ENCODE measurements at places on chromosomes 16 and 17.

DNA sequence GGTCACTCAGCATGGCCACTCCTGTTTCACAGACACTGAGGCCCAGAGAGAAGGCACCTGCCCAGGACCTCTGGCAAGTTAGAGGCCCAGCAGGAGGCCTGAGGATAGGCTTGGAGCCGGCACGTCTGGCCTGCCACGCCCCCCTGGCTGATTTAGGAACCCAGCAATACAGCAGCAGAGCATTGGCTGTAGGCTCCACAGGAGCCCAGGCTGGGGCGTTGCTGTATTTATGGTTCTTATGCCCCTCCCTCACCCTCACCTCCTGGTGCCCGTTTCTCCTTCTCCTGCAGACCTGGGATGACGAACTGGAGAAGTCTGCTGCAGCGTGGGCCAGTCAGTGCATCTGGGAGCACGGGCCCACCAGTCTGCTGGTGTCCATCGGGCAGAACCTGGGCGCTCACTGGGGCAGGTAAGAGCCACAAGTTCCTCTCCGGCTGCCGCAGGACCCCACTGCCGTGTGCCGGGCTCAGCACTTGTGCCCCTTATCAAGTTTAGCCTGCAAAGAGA lies 25.8 kb downstream of the CRISPLD2 start:
- DNase-seq, result no peak

DNA sequence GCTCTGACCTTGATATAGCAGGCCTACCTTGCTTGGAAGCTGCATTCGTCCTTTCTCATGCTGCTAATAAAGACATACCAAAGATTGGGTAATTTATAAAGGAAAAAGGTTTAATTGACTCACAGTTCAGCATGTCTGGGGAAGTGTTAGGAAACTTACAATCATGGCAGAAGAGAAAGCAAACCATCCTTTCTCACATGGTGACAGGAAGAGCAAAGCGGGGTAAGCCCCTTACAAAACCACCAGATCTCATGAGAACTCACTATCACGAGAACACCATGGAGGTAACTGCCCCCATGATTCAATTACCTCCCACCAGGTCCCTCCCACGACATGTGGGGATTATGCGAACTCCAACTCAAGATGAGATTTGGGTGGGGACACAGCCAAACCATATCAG lies 6.0 kb upstream of the MAPT start:
- DNase-seq, result no peak

- DNase-seq, result no peak
Observed at GRCh38 chr17:78719630-78720298, 62.3 kb downstream of the CYTH1 start.

DNA sequence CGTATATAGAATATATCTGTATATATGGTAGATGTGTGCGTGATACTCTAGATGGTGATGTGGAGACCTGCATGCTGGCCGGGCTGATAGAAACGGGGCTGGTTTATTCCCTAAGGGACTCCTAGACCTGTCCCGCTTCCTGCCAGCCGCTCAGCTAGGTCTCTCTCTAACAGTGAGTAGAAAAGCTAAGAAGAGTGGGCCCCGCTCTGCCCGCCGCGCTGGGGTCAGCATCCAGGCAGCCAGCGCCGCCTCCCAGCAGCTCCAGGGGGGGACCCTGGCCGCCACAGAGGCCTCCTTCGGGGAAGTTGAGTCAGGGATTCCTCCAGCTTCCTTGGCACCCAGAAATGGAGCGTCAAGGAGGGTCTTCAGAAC lies 9.4 kb downstream of the CYGB start:
- DNase-seq, result no peak

GRCh38 chr17:76982408-76983074 lies 114.3 kb downstream of the MGAT5B start:
- no peak for DNase-seq

DNA sequence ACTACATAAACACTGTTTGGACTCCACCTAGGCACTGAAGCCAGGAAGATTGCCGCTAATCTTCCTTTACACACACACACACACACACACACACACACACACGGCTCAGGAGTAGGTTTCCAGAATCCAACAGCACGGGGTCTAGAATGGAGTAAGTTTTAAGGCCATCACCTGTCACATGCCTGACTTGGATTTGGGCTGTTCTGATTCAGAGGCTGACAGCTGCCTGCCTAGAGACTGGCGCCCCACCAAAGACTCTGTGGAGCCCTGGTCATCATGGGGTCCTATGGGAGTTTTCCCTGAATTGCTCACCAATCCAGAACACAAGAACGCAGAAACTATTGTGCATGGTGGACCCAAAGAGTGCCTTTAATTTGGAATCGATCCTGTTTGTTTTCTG lies 10.9 kb downstream of the CDRT4 start:
- no peak for DNase-seq

DNA sequence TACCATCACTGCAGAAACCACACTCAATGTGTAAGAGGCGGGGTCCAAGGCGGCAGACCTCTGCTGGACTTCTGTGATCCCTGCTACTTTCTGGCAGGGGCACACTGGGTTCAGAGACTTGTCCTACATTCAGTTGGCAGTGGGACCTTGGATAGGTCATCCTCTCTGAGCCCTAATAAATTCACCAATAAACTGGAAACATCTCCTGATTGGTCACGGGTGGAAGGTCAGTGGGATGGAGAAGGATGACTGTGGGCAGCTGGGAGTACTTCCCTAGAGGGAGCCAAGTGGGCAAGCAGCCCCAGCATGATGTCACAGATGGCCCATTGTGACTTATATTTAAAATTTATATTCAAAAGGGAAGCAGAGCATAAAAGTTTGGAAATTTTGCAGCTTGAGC lies 49.7 kb downstream of the RNF112 start:
- no peak for DNase-seq

DNA sequence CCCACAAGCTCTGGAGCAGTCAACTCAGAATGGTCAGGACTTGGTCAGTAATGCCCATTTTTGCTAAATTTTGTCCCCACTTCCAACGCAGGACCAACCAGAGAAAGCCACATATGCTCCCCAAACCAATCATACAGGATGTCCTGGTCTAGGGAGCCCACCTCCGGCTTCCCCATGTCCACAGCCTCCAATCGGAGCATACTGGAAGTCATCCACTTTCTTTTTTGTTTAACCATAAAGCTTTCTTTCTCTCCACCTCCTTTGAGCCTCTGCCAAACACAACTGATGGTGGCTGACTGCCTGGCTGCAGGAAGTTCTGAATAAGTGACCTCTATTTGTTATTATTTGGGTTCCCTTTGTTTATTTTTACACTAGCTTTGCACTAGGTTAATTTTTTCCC lies 549.1 kb downstream of the WWOX start:
- DNase-seq, result no peak

GRCh38 chr17:10042589-10043244 lies 137.6 kb upstream of the RCVRN start:
- no peak for DNase-seq

DNA sequence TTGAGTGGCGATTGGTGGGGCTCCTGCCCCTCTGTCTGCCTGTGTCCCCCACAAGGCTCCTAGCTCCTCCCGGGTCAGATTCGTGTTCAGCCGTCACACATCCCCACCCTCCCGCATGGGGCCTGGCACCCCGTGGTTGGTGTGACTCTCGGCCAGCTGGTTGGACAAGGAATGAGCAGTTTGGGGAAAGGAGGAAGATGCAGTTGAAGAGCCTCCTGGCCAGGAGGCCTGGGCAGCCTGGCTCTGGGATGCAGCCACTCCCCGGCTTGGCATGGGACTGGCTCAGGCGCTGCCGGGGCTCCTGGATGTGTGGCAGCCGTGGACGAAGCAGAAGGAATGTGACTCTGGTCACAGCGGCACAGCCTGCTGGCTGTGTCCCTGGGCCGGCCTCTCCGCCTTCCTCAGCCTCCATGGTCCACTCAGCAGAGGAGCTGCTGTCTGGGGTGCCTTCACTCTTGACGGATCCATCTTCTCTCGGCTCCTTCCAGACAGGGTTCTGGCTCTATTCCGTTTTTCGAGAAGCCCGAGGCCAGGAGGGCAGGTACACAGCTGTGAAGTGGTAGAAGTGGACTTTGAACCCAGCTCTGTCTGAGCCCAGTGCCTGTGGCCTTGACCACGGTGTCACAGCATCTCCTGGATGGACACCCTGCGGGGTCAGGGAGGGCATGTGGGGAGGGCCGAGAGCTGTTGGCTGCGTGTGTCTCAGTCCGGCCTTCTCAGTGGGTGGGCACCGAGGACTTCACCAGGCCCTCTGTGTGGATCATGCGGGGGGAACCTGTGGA lies 2.1 kb downstream of the TRAF7 start:
- DNase-seq, result no peak

DNA sequence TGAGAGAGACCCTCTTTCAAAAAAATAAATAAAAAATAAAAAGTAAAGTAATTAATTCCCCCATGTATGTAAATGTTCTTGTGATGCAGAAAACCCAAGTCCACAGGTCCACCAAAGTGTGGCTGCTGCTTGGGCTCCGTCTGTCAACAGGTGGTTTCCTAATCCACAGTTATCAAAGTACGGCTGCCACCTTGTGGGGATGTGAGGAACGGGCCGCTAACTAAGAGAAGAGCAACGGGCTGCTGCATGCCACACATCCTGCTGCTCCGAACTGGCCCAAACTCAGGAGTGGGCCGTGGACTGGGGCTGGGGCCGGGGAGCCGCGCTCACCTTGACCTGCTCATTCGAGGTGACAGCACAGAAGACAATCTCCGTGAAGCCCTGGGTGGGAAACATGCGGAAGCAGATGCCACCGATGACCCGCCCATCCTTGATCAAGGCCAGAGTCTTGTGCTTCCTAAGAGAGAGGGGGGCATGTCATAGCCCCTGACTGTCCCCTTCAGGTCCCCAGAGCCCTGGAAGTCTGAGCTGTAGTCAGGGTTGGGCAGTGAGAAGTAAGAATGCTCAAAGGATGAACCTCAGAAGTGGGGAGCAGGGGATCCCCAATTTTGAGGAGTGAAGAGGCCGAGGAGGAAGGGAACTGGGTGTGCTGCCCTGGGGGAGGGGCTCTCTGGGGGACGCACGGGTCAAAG lies 4.3 kb downstream of the KAT2A start:
- DNase-seq, result peak; percentile 63

DNA sequence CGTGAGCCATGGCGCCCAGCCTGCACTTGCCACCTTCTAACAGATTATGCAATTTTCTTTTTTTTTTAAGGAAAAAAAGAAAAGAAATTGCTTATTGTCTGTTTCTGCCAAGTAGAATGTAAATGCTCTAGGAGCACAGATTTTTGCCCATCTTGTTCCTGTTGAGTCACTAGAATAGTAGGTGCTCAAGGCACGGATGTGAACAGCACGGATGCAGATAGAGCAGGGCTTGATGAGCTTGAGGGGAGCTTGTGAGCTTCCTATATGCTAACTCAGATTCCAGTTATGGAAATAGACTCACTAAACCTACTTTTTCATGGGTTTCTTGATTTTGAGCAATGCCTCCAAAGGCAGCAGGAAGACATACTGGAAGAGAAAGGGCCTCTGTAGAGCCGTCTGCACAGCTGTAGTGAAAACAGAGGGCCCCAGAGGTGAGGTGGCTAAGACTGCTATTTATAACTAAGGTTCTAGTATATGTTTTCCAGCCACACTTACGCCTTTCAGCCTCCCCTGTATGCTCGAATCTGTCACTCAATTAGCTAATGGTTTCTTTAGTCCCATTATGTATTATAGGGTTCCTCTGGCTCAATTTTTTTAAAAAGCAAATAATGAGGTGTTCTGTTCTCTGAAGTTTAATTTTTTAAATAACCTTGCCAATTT lies 72.8 kb downstream of the WWP2 start:
- no peak for DNase-seq

Measured in stimulated activated CD8-positive, alpha-beta memory T cell treated with anti-CD3 and anti-CD28 coated beads, Interleukin-12 subunit alpha, Interleukin-12 subunit beta, amount 100 ng/mL, for 4 hours (primary cell).